ENCODE measurements at places on chromosomes 5 and 9.

GRCh38 chr5:72125941-72126620 lies 18.8 kb downstream of the MAP1B start:
- no peak for DNase-seq

DNA sequence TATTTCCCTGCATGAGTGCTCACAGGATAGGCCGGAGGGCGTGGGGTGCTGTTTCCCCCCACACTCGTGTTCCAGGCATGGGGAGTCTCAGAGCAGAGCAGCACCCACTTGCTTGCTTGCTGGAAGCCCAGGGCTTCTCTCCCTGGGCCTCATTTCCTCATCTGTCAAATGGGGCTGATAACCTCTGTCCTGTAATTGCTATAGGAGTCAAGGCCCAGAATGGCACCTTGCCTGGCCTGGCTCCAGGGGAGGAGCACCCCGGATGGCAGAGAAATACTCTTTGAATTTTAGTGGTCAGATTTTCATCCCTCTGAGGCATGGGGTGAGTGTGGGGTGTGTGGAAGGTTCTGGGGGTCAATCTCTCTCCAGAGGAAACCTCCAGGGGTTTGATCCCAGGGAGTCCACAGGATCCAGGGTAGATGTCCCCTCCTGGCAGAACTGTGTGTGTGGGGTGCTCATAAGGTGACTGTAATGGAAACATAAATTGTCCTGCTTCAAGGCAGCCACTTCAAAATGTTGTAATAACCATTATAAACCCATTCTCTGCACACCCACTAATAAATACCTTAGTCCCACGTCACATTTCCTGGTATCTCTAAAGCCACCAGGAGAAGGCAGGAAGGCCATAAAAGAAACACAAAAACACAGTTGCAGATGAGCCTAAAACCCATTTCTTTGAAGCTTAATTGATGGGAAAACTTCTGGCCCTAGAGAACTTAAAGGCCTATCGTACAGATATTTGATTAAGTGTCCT lies 272.2 kb downstream of the FSTL4 start:
- DNase-seq = no peak

DNA sequence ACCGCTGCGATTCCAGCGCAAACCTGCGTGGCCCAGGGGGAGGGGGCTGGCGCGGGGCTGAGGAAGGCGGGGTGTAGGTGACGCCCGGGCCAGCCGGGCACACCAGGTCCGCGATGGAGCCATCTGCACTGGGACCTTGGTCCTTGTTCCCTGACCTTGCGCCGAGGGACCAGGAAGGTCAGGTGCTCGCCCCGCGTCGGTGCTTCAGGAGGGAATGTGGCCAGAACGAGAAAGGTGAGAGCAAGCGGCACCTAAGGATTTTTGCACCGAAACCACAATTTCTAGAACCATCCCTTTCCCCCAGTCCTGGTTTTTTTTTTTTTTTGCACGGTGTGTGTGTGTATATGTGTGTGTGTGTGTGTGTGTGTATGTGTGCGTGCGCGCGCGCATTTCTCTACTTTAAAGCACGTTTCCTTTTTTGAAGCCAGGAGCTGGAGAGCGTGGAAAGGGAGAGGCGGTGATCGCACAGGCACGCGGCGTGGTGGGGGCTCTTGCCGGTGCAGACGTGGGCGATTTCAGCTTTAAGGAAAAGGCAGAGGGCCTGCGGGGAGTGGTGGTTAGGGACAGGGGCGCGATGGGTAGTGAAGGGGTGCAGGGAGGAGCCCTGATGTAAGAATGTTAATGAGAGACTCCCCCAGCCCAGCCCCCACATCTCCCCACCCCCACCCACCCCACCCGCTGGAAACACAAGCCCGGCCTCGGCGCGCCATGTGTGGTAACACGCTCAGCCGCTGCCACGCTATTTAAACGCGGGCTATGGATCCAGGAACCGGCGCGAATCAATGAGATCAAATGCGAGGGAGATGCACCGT lies at the start of gene NPR3:
Gene NPR3 (plus strand): TSS at position 772 of the 812 bp plus-strand sequence. CDS start 456 bp downstream, outside the sequence.
- DNase-seq = no peak

- DNase-seq = no peak
Observed at GRCh38 chr5:88298425-88298824, 29.8 kb upstream of the TMEM161B start.

GRCh38 chr9:129464972-129465833 lies 155.7 kb downstream of the C9orf50 start:
- DNase-seq = no peak

- no peak for DNase-seq
Observed at GRCh38 chr5:171432583-171433351, 13.3 kb downstream of the FGF18 start.

DNA sequence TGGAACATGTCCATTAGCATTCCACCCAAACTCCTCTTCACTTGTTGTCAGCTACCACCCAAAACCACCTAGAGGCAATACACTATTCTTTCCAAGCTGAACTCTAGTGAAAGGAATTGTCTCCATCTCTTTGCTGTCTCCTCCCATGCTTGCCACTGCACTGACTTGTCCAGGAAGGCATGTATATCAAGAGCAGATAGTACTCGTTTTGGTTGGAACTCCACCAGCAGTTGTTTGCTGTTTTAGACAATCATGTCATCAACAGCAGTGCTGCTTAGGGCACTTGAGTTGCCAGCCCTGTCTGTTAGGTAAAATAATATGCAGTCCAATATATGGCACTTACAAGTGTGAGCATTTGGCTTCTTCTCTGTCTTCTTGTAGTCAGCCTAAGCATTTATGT lies 80.0 kb upstream of the SAP30L start:
- no peak for DNase-seq

GRCh38 chr5:73298772-73299630 lies 126.0 kb downstream of the TMEM174 start:
- DNase-seq = no peak

- no peak for DNase-seq
Observed at GRCh38 chr5:126881821-126882600, 105.1 kb downstream of the LMNB1 start.

Data from G401 (cell line).